ENCODE measurements at places on chromosomes 3 and 15.

DNA sequence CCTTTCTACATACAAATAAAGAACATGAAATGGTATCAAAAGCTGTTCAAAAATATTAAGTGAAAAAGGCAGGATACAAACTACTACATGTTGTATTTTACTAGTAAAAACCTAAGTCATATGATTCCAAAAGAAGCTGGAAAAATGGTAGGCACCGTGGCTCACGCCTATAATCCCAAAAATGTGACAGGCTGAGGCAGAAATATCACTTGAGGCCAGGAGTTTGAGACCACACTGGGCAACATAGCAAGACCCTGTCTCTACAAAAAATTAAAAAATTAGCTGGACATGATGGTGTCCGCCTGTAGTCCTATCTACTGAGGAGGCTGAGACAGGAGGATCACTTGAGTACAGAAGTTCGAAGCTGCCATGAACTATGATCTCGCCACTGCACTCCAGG lies 1.7 kb downstream of the EMC7 start:
- no peaks in the 10 kb centered on the region for H3K36me3 ChIP-seq
- no peak overlapping the region for H3K27ac ChIP-seq
- no peaks in the 10 kb centered on the region for H3K27me3 ChIP-seq
- H3K4me1 ChIP-seq, result no peaks in the 10 kb centered on the region
- no peak overlapping the region for H3K4me3 ChIP-seq

GRCh38 chr3:52291508-52292181 lies 4.0 kb downstream of the GLYCTK start:
- DNase-seq, result no peak
- H3K4me1 ChIP-seq, result no peaks in the 10 kb centered on the region
- H3K36me3 ChIP-seq, result no peaks in the 10 kb centered on the region

- H3K4me3 ChIP-seq, result peak overlapping the region; percentile 33
- H3K27me3 ChIP-seq, result no peaks in the 10 kb centered on the region
- no peaks in the 10 kb centered on the region for H3K4me1 ChIP-seq
- DNase-seq, result peak; percentile 54
- peak overlapping the region; percentile 76 for H3K27ac ChIP-seq
These were observed 192.6 kb upstream of the LYSMD4 start for GRCh38 chr15:99925661-99926461.

DNA sequence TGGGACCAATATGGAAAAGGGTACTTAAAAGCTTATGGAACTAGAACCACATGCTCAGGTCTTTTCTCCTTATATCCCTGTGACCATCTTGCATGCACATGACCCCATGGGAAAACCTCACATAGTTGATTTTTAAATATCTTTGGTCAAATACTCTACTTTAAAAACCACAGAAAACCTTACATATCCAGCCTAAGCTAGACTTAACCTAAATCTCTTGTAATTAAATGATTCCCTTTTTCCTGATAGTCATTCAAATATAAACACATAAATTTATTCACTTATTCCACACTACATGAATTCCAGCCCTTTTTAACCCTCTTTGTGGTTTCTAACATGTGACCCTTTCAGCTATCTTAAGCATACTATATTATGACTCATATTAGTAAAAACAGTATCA lies 46.8 kb downstream of the DNAJC13 start:
- H3K36me3 ChIP-seq, result no peaks in the 10 kb centered on the region
- H3K4me1 ChIP-seq, result no peaks in the 10 kb centered on the region
- no peaks in the 10 kb centered on the region for H3K27me3 ChIP-seq

- H3K27ac ChIP-seq, result no peak overlapping the region
- no peak for DNase-seq
- H3K4me3 ChIP-seq, result no peak overlapping the region
- H3K4me1 ChIP-seq, result no peaks in the 10 kb centered on the region
- H3K36me3 ChIP-seq, result no peaks in the 10 kb centered on the region
These were observed 216.1 kb downstream of the DOCK3 start for GRCh38 chr3:50890688-50891344.

- H3K4me1 ChIP-seq, result no peaks in the 10 kb centered on the region
- H3K27ac ChIP-seq, result no peak overlapping the region
- H3K4me3 ChIP-seq, result no peak overlapping the region
- H3K27me3 ChIP-seq, result no peaks in the 10 kb centered on the region
- DNase-seq, result no peak
- no peaks in the 10 kb centered on the region for H3K36me3 ChIP-seq
These were observed 140.9 kb downstream of the NLGN1 start for GRCh38 chr3:173538410-173538809.

- no peak overlapping the region for H3K27ac ChIP-seq
- H3K4me1 ChIP-seq, result no peaks in the 10 kb centered on the region
- no peaks in the 10 kb centered on the region for H3K36me3 ChIP-seq
- no peak for DNase-seq
- no peaks in the 10 kb centered on the region for H3K27me3 ChIP-seq
These were observed 1268.1 kb downstream of the OTOL1 start for GRCh38 chr3:162764808-162765071.

GRCh38 chr3:170522201-170522600 lies 63.7 kb downstream of the SLC7A14 start:
- no peak overlapping the region for H3K4me3 ChIP-seq
- no peaks in the 10 kb centered on the region for H3K4me1 ChIP-seq
- H3K27me3 ChIP-seq, result no peaks in the 10 kb centered on the region
- H3K27ac ChIP-seq, result no peak overlapping the region
- no peak for DNase-seq

DNA sequence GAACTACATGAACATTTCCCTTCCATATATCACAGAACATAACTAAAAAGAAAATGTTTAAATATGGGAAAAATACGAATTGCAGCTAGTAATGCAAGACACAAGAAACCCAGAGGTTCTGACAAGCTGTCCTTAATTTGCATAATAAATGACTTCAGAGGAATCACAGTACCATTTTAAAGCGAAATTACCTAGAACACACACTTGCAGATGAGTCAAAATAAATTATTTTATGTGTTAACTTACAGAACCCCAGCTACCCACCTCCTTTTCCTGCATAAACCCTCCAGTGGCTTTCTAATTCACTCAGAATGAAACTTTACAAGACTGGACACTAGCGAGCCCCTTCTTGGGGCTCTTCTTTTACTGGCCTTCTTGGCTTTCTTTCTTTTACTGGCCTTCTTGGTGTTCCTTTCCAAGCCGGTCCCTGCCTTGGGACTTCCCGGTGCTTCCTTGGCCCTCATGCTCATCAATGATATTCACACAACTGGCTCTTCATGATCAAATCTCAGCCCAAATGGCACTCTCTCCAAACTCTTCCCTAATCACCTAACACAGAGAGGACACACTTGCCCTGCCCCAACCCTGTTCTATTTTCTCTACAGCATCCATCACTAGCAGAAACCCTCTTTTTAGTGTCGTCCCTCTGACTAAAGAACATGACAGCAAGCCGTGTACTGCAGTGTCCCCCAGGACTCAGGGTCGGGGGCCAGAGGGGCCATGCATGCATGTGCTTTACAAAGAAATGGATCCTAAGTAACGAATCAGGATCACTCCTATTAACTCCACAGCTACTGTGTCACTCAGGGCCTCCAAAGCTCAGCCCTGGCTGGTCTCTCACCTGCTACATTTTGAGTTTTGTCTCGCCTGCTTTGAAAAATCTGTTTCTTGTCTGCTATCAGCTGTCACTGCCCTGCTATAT lies 4.8 kb downstream of the CHSY1 start:
- no peaks in the 10 kb centered on the region for H3K27me3 ChIP-seq
- peak overlapping the region; percentile 47 for H3K27ac ChIP-seq
- DNase-seq, result no peak
- no peak overlapping the region for H3K4me3 ChIP-seq
- peaks cover 3% of the 10 kb centered on the region for H3K4me1 ChIP-seq
- H3K36me3 ChIP-seq, result no peaks in the 10 kb centered on the region

- H3K36me3 ChIP-seq, result no peaks in the 10 kb centered on the region
- no peak overlapping the region for H3K4me3 ChIP-seq
- H3K4me1 ChIP-seq, result no peaks in the 10 kb centered on the region
- H3K27ac ChIP-seq, result no peak overlapping the region
These were observed 267.0 kb upstream of the CFAP20DC start for GRCh38 chr3:59316688-59317275.

DNA sequence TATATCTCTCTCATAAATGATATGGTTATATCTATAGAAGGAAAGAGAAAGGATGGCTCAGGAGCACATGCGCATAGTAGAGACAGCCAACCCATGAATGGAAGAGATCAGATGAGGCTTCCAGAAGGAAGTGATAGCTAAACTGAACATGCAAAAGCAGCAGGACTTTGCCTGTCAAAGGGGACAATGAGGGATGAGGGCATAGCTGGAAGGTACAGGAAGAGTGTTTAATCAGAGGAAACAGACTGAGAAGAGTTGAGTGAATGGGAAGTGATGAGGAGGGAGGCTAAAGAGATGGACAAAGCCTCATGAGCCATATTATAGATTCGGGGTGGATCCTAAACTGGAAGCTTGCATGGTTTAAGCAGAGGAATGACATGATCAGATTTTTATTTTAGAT lies 26.5 kb upstream of the VEPH1 start:
- H3K4me1 ChIP-seq, result no peaks in the 10 kb centered on the region
- DNase-seq, result no peak
- H3K4me3 ChIP-seq, result no peak overlapping the region
- H3K36me3 ChIP-seq, result no peaks in the 10 kb centered on the region
- no peaks in the 10 kb centered on the region for H3K27me3 ChIP-seq

- no peaks in the 10 kb centered on the region for H3K27me3 ChIP-seq
- no peaks in the 10 kb centered on the region for H3K36me3 ChIP-seq
- no peaks in the 10 kb centered on the region for H3K4me1 ChIP-seq
- no peak for DNase-seq
- H3K4me3 ChIP-seq, result no peak overlapping the region
- H3K27ac ChIP-seq, result no peak overlapping the region
These were observed 329.3 kb downstream of the TBL1XR1 start for GRCh38 chr3:176867681-176868663.

GRCh38 chr3:66629150-66629981 lies 128.5 kb upstream of the LRIG1 start:
- H3K4me3 ChIP-seq, result no peak overlapping the region
- DNase-seq, result no peak
- H3K4me1 ChIP-seq, result no peaks in the 10 kb centered on the region
- no peaks in the 10 kb centered on the region for H3K27me3 ChIP-seq
- H3K27ac ChIP-seq, result no peak overlapping the region
- no peaks in the 10 kb centered on the region for H3K36me3 ChIP-seq

DNA sequence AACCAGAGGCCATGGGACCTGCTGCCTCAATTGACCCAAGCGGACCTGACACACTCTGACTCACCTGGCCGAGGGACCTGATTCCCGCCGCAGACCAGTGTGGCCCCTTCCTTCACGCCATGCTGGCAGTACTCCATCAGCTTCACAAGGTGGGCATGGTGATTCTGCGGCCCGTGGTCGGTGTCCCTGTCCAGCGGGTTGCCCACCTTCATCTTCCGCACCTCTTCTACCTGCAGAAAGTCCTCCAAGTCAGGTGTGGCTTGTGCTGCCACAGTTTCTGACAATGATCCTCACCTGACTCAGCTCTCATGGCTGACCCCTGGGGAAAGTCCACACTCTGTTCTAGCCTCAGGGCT lies 25.9 kb upstream of the SLC41A3 start:
- H3K27ac ChIP-seq, result no peak overlapping the region
- H3K4me3 ChIP-seq, result no peak overlapping the region
- H3K4me1 ChIP-seq, result no peaks in the 10 kb centered on the region
- H3K36me3 ChIP-seq, result no peaks in the 10 kb centered on the region

- no peak overlapping the region for H3K27ac ChIP-seq
- no peaks in the 10 kb centered on the region for H3K36me3 ChIP-seq
- no peak overlapping the region for H3K4me3 ChIP-seq
- H3K4me1 ChIP-seq, result no peaks in the 10 kb centered on the region
These were observed 232.1 kb downstream of the IGSF11 start for GRCh38 chr3:118802325-118803095.

DNA sequence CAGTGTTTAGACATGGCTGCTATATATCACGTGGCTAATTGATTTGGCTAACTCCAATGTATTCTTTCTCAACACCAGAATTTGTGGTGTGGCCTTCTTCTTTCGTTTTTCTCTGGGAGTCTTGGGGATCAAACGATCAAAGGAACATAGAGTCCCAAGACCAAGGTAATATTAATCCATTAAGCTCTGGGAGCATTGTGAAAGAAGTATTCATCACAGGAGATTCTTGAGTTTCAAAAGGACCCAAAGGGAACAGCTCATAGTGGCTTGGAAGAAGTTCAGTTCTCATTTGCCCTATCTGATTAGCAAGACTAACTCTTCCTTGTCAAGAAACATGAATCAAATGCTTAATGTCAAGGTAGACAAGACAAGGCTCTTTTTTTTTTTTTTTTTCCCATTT lies 32.9 kb upstream of the TICRR start:
- no peak overlapping the region for H3K4me3 ChIP-seq
- no peaks in the 10 kb centered on the region for H3K4me1 ChIP-seq
- no peak overlapping the region for H3K27ac ChIP-seq
- DNase-seq, result no peak
- no peaks in the 10 kb centered on the region for H3K36me3 ChIP-seq

- DNase-seq, result no peak
- no peak overlapping the region for H3K27ac ChIP-seq
- no peaks in the 10 kb centered on the region for H3K36me3 ChIP-seq
- no peak overlapping the region for H3K4me3 ChIP-seq
These were observed 86.3 kb downstream of the IGF1R start for GRCh38 chr15:98734466-98735199.

- H3K27ac ChIP-seq, result no peak overlapping the region
- no peaks in the 10 kb centered on the region for H3K4me1 ChIP-seq
- H3K4me3 ChIP-seq, result no peak overlapping the region
- H3K27me3 ChIP-seq, result no peaks in the 10 kb centered on the region
- DNase-seq, result no peak
These were observed 170.1 kb upstream of the ONECUT1 start for GRCh38 chr15:52960283-52960682.

DNA sequence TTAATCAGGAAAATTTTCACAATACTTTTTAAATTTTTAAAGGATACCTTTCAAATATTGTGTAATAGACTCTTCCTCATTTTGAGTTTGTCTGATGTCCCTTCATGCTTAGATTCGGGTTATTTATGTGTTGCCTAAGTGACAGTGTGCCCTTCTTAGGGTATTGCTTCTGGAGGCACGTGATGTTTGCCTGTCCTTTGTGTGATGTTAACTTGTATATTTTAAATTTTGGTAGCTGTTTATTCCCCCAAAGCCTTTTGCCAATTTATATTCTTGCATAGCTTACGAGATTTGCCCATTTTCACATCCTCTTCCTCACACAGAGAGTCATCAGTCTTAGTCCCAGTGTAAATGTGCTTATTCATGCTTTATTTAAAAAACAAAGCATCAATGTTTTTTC lies 433.1 kb downstream of the EPHB1 start:
- H3K4me3 ChIP-seq, result no peak overlapping the region
- H3K27me3 ChIP-seq, result no peaks in the 10 kb centered on the region
- no peak for DNase-seq
- no peak overlapping the region for H3K27ac ChIP-seq

- no peaks in the 10 kb centered on the region for H3K27me3 ChIP-seq
- H3K36me3 ChIP-seq, result no peaks in the 10 kb centered on the region
- no peaks in the 10 kb centered on the region for H3K4me1 ChIP-seq
- no peak overlapping the region for H3K27ac ChIP-seq
These were observed 5.2 kb upstream of the EBLN2 start for GRCh38 chr3:73056014-73056844.

GRCh38 chr15:60315878-60316277 lies 81.9 kb downstream of the ANXA2 start:
- no peaks in the 10 kb centered on the region for H3K4me1 ChIP-seq
- no peaks in the 10 kb centered on the region for H3K27me3 ChIP-seq
- no peak for DNase-seq
- H3K4me3 ChIP-seq, result no peak overlapping the region

Data from uterus (tissue), 4 donors.